Right ventricle myocardium inferior (tissue), 1 donor: ENCODE measurements at places on chromosomes 6 and 20. TPM values are rescaled to one million over a fixed set of nuclear protein-coding genes. Genes with fewer than 3 reads are reported as not detected.

PGC gene
- total RNA-seq: not detected

GPX5 gene
- total RNA-seq: not detected

TBXT gene
- total RNA-seq: not detected

- DNase-seq: no peak
Observed at GRCh38 chr6:84511929-84512328, 252.5 kb downstream of the TBX18 start.
